ENCODE measurements at places on chromosomes 16 and 17.

DNA sequence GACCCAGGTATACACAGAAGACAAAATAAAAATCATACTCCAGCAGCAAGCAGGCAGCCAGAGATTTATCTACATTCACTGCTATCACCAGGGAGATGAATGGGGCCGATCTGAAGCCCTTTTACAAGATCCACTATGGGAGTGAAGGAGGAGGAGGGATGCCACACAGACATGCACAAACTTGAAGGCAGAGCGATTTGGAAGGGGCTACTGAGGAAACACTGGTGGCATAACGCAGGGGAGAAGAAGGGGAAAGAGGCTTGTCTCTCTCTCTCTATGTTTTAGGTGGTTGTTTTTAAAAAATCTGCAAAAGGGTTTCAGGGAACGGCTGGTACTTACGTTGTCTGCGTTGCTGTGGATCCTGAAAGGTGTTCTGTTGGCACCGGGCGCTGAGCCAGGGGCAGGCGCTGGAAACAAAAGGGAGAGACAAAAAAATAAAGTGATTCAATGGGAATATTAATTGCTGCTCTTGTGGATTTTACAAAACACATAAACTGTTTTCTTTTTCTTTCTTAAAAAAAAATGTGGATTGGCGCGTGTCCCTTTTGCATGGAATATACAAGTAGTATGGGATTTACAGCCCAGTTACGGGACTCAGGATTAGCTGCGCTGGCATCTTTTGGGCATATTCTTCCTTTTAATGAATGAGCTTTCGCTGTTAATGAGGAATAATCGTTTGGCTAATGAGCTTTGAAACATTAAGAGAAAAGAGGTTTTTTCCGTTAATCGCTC, 255.3 kb upstream of the PMFBP1 start:
- no peak for DNase-seq

- no peak for DNase-seq
Observed at GRCh38 chr17:81171941-81172340, 5.9 kb upstream of the AATK start.

DNA sequence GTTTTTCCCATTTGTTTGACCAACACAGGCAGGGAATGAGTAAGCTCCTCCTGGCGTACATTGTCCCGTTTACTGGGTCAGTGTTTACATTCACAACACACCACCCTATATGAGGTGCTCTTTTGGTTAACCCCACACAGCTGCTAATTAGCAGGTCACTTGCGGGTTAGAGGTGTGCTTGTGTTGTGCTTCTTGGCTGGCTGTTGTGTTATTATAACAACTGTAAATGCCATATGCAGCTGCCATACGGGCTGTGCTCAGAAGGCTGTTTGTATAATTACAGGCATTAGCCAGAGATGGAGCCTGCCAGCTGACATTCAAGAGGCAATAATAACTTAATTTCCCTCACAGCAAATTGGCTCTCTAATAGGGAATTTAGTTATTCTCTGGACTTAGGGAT, 205.1 kb upstream of the ELAC2 start:
- no peak for DNase-seq

DNA sequence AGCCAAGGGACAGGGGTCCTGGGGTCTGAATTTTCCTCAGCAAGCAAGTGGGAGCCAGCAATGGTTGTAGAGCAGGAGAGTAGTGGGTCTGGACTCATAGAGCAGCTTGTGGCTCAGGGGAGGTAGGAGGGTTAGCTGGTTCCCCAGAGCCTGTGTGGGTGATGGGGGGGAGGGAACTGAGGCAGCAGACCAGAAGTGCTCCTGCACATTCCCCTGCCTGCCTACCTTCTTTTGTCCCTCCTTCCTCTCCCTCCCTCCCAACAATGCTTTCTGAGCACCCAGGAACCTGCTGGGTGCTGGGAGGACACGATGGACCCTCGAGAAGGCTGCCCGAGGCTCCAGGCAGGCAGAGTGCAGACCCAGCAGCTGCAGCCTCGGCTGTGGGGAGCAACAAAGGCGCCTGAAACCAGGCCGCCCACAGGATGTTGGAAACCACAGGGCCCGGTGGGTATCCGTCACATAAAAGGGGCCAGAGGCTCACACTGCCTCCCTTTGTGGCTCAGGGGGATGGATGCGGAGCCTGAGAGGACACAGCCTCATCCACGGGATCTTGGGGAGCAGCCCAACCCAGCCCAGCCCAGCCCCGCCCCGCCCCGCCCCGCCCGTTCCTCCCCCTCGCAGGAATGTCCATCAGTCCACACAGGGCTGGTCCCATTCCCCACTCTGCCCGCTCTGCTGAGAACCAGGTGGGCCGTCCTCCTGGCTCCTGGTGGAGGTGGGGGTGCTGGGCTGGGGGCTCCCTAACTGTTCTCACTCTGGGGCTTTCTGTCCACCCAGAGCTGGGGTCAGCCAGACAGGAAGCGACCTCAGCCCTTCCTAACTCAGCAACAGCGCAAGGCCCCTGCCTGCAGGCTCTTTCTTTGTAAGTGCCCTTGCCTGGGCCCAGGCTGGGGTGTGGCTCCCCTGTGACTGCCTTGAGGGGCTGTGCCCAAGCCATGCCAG, 1.7 kb upstream of the NLRC3 start:
- no peak for DNase-seq

DNA sequence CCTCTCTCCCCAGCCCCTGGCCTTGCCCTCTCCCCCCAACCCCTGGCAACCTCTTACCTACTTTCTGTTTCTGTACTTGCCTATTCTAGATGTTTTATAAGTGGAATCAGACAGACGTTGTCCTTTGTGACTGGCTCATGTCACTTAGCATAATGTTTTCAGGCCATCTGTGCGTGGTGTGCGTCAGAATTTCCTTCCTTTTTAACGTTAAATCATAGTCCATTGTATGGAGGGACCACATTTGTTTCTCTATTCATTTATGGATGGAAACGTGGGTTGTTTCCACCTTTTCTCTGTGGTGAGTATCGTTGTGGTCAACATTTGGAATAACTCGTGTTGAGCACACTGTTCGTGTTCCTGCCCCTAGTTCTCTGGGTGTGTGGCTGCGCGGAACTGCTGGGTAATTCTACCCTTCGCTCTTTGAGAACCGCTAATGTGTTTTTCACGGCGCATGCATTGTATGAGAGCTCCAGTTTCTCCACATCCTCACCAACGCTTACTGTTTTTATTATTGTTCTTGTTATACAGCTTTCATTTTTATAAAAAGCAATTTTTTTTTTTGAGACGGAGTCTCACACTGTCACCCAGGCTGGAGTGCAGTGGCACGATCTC, 26.3 kb downstream of the ACTG1 start:
- no peak for DNase-seq

DNA sequence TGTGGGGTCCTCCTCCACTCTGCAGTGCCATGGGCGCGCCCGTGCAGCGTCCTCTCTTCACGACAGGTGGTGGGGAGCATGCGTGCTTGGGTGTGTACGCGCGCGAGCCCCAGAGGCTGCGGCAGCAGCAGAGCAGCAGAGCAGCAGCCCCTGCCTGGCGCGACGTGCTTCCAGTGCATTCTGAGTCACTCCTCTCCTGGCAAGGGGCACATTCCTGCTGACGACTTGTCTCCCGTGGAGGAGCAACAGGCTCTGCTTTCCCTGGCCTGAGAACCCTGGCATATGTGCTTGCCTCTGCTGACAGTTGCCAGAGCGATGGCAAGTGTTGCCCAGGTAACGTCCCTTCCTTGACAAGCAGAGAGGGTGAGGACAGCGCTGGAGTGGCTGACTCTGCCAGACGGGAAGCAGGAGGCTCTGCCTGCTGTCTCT, 133.8 kb upstream of the PLCG2 start:
- DNase-seq, result no peak

DNA sequence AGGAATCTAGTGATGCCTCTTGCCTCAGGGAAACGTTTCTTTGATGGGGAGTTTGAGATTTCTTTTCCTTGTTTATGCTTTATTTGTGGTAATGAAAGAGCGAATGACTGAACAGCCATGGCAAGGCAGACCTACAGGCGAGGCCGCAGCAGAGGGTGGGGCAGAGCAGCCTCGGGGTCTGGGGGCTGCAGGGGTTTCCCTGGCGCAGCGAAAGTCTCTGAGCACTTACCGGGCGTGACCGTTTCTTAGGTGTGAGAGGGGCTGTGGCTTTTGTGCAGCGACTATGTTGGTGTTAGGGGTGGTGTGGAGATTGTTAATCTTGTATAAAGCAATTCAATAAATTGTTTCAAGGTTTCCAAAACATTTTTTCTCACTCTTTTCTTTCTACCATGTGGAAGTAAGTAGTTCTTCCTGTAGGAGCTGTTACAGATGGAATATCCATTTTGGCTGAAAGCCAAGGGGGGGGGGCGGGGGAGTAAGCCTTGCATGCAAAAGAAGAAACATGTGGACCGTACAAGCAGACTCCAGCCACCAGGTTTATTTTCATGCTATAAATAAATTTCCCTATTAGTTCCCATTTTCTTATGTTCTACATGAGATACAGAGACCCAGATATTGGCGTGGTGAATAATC, 34.8 kb downstream of the UBN1 start:
- DNase-seq, result no peak

GRCh38 chr16:2042986-2043666, 4.5 kb downstream of the NTHL1 start:
- no peak for DNase-seq

DNA sequence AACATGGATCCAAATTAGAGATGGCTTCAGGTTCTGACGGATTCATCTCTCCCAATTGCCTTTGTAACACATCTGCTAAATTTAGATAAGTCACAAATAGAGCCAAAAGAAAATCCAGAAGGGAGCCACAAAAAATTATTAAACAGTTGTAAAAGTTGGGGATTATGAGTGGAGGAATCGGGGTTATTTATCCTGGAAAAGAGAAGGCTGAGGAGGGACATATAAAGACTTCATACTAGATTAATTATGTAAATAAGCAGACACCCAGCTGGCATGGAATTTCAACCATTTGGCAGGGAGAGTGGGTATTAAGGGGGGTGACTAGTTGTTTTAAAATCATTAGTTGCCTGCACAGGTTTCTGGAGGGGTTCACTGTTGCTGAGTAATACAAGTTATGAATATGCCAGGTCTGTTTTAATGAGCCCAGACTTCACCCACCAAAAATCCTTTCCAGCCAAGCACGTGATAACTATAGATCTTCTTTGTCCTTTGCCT, 89.6 kb downstream of the CDH13 start:
- no peak for DNase-seq

DNA sequence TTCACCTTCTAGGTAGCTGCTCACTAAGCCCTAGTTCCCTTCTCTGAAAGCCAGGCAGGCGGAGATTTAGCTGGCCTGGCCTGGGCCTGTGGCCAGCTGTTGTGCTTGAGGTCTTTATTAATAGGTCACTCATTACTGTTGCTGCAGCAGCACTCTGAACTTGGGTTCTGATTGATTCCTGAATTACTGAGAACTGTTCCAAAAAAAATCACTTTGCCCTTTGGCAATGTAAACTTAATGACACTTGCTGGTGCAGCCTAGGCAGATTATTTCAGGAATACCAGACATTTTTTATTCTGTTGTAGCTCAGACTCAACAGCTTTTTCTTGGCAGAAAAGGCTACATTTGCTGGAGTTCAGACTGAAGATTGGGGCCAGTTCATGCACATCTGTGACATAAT, 2.7 kb downstream of the TOM1L1 start:
- DNase-seq, result no peak

DNA sequence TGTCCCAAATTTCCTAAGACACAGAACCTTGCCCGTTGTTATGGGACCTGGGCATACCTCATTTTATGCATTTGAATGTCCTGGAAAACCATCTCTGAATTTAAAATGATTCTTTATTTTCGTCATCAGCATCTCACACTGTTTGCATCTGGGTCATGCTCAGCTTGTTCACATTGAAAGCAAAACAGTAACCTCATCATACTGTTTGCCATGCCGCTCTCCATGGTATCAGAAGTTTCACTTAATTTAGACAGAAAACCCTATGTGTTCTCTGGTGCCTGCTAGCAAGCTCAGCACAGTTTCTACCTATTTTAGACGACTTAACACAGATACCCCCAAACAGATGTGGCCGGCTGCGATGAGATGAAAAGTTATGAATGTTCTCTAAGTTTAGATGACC, 292.1 kb downstream of the SNX29 start:
- DNase-seq, result no peak

DNA sequence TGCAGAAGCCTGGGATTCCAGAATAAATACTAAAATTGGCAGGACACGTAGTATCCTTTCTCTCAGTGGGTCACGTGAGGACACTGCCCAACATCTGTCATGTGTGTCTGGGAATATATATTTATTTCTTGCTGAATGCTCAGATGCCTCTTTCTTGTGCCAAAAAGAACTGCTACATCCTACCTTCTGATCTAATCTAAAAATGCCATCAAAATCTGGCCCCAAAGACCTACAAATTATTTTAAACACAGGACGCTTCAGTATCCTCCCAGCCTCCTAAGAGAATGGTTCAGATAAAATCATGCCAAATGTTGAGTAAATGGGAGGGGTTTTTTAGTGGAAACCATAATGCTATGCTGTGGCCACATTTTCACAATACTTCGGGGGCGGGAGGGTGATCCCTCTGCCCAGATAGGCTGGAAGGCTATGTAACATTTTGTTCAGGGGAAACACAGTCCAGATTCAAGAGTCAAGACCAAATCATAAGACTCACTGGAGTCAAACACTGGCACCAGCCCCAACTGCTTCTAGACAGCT, 22.9 kb upstream of the CORO6 start:
- DNase-seq, result peak; percentile 66

GRCh38 chr16:19672378-19672777, 45.6 kb downstream of the KNOP1 start:
- no peak for DNase-seq

DNA sequence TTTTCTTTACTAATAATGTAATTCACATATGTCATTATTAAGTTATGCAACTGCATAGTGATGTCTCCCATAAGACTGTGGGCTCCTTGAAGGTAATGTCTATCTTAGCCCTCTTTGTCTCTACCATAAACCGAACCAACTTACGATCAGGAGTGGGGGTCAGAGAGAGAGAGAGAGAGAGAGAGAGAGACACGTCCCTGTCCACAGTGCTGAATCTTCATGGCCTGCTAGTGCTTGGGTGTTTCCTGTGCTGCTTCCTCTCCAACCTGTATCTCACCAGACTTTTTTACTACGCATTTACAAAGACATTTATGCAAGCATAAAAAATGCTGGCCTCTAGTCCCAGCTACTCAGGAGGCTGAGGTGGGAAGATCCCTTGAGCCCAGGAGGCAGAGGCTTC, 52.2 kb upstream of the HAPSTR1 start:
- DNase-seq, result no peak

DNA sequence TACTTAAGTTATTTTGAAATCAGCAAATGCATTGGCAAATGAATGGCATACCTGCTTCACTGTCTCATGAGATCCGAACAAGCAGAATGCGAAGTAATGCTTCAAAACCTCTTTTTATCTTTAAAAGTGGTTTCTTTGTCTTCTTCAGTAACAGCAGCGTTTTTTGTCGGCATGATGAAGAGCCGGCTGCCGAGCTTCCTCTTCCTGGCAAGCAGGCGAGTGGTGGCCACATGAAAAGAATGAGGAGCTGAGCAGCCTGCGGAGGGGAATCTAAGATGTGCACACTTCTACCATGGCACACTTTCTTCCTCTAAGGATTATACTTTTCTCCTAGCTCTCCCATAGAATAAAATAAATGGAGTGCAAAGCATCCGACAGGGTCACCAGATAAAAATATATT, 42.4 kb upstream of the AKTIP start:
- DNase-seq, result no peak

Data from ureter (tissue), 1 donor.